MM.1S (cell line): ENCODE measurements at places on chromosomes 13 and 19.

DNA sequence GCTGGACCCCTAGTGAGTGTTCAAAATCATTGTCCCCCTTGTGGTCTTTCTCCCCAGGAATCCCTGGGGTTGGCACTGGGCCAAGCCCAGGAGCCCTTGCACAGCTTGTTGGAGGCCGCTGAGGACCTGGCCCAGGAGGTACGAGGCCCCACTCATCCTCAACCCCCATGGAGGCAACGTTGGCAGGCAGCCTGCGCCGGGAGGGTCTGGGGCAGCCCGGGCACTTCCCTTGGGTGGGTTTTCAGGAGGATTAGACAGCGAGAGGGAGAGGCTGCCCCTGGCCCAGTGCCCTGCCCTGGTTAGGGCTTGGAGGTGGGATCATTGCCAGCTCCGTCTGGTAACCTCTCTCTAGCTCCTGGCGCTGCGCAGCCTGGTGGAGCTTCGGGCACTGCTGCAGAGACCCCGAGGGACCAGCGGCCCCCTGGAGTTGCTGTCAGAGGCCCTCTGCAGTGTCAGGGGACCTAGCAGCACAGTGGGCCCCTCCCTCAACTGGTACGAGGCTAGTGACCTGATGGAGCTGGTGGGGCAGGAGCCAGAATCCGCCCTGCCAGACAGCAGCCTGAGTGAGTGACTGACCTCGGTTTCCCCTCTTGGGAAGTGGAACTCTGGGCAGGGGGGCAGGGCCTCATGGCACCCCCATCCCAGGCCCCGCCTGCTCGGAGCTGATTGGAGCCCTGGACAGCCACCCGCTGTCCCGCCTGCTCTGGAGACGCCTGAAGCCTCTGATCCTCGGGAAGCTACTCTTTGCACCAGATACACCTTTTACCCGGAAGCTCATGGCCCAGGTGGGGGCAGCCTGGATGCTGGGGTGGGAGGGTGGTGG, 3.0 kb downstream of the ABCA7 start:
- no peak for DNase-seq

GRCh38 chr13:111324736-111325135, 4.3 kb downstream of the TEX29 start:
- no peak for DNase-seq

GRCh38 chr13:60312851-60313505, 84.0 kb upstream of the TDRD3 start:
- no peak for DNase-seq

DNA sequence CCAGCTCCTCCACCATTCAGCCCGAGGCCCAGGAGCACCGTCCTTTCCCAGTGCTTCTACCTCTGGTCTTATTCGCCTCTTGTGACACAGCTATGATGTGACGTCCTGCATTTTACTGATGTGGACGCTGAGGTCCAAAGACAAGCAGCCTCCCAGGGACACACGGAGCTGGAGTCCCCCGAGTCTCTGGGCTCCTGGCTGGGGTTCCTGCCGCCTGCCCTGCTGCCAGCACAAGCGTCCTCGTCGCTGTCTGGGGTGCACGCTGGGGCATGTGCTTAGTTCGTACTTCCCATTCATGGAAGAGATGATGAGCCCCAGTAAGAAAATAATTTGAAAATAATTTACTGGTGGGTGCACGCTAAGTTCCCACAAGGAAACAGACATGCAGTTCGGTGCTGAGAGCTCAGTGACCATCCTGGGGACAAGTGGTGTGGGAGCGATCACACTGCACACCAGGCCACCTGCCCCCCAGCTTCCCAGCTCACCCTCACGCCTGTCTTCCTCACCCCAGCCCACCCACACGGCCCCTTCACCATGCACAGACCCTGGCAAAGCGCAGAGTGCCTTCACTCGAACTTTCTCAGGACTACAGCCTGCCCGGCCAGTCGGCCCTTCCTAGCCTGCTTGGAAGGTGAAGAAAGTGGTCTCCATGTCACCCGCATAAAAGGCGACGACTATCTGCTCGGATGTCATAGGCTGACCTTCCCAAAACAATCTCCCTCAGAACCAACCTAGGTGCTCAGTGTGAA, 14.2 kb upstream of the CFAP97D2 start:
- DNase-seq, result no peak

DNA sequence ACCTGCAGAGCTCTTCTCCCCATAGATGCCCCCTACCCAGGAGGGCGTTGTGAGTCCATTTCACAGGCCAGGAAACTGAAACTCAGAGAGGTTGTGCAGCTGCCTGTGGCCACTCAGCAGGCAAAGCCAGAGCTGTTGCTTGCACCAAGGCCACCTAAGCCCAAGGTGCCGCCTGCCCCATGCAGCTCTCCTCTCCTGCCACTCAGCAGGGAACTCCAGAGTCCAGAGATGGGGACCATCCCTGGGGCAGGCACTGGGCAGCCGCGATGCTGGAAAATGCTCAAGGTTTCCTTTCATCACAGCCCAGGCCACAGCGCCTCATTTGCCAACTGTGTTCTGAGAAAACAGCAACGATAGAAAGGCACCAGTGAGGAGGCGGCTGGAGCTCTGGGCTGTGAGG, 41.0 kb upstream of the PEPD start:
- DNase-seq, result no peak
